ENCODE measurements at places on chromosomes 11 and 22.

DNA sequence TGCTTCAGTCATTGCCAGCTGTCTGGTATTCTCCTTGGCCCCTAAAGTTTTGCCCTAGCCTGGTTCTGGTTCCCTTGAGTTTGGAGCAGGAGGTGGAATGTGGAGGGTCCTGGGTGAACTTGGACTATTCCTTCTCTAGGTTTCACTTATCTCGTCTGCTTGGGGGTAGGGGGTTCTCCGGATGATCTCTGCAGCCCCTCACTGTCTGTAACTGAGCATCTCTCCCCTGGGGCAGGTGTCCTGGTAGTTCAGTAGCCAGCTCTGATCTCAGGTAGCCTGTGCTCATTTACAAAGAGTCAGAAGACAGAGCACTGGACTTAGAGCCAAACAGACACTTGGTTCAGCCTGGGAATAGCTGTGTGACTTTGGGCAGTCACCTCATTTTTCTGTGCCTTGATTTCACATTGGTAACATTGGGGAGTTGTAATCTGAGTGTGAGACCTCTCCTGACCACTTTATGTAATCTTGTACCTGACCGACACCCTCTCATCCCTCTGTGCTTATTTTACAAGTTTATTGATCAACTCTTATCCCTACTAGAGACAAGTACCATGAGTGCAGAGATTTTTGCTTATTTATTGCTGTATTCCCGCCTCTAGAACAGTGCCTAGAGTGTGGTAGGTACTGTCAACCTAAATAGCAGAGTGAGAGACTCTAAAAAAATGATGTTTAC lies 804 bp downstream of the CCDC134 start:
- no peak for DNase-seq

GRCh38 chr22:24104307-24105012 lies 76.8 kb upstream of the SUSD2 start:
- DNase-seq: no peak

DNA sequence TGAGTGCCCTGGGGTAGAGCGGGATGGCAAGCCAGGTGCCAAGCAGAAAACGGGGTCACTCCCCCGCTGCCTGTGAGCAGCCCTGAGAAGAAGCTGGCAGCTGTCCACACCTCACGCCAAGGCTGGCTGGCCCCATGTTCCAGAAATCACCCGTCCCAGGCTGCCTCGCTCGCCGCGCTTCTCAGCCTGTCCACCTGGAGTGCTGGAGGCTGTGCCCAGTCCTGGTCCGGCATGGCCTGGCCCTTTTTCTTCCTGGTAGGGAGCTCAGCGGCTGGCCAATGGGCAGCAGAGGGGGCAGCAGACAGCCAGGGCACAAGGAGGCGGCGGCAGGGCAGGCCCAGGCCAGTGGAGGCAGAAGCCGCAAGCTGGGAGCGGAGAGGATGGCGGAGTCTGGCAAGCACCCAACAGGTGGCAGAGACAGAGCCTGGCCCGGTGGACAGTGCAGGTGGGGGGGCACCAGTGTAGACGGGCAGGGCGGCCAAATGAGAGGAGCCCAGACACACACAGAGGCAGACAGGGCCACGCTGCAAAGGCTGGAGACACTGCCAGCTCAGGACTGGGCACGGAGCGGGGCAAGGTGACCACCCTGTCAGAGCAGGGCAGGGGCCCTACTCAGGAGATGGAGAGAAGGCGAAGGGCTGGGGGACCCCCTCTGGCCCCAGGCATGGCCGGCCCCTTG lies 37.2 kb upstream of the TH start:
- no peak for DNase-seq

DNA sequence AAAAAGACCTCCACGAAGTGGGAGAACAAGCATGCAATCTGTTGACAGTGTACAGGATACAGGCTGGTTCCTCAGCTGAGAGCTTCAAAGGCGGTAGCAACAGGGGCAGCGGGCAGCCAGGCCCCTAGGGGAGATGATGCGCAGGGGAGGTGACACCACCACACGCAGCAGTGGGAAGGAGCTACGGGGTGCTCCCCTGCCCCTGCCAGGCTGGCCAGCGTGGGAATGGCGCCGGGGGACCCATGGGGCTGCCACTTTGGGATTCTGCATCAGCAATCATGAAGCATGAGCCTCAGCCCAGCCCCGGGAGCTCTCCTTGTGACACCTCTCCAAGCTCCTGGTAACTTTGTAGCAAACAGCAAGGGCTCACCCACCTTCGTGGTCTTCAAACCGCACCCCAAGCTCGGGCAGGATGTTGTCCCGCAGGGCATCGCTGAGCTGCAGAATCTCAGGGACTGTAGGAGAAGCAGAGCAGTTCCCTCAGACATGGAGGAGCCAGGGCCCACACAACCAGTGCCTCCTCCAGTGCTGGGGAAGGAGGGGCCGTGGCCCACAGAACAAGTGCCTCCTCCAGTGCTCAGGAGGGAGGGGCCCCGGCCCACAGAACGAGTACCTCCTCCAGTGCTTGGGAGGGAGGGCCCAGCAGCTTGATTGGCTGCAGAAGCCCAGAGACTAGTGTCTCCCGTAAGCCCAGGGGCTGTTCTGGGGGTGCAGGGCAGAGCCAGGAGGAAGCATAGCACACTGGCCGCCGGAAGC lies 14.6 kb upstream of the NAP1L4 start:
- DNase-seq: no peak

DNA sequence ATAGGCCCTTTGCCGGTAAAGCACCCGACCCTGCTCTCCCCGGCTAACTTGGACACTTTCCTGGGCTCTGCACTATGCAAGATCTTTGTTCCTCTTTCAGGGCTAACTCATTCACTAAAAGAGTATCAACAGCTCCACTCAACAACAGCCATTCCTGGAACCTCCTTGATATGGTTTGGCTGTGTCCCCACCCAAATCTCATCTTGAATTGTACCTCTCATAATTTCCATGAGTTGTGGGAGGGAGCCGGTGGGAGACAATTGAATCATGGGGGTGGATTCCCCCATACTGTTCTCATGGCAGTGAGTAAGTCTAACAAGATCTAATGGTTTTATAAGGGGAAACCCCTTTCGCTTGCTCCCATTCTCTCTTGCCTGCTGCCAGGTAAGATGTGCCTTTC lies 330.0 kb downstream of the TENM4 start:
- DNase-seq: peak; percentile 74

GRCh38 chr11:69210310-69211035 lies 54.7 kb downstream of the SMIM38 start:
- peak; percentile 88 for DNase-seq

DNA sequence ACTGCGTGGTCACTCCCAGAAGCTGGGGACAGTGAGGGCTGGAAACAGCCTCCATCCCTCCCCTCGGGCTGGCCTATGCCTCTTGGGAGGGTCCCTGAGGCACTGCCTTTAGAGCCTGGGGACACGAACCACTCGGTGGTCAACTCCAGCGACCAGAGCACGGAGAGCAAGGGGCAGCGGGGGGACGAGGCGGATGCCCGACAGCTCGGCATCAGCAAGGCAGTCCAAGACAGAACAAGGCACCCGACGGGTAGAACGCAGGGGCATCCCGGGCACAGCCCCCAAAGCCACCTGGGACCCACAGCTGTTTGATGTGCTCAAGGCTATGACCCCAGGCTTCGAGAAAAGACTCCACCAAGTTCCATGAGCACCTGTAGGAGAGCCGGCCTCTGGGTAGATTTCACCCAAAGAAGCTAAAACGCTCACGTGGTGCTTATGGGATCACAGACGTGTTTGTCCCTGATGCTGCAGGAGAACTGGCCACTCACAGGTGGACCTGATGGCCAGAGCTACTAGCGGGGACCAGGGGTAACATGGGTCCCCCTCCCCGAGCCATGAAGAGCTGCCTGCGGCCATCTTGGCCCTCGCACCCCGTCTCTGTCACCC lies 510 bp upstream of the LSP1 start:
- no peak for DNase-seq

GRCh38 chr11:123924027-123924426 lies 15.4 kb upstream of the OR4D5 start:
- no peak for DNase-seq

DNA sequence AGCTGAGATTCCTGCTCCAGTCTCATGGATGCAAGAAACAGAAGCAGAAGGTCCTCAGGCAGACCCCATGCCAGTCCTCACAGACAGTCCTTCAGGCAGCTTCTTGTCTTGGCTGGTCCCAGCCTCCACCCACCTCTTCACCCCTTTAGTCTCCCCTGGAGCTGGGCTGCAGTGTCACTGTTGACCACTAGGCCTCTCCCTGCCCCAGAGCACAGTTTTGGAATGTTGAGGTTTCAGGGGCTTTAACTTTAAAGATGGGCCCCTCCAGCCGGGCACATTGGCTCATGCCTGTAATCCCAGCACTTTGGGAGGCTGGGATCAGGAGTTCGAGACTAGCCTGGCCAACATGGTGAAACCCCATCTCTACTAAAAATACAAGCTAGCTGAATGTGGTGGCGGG lies 39.5 kb upstream of the GCAT start:
- no peak for DNase-seq

DNA sequence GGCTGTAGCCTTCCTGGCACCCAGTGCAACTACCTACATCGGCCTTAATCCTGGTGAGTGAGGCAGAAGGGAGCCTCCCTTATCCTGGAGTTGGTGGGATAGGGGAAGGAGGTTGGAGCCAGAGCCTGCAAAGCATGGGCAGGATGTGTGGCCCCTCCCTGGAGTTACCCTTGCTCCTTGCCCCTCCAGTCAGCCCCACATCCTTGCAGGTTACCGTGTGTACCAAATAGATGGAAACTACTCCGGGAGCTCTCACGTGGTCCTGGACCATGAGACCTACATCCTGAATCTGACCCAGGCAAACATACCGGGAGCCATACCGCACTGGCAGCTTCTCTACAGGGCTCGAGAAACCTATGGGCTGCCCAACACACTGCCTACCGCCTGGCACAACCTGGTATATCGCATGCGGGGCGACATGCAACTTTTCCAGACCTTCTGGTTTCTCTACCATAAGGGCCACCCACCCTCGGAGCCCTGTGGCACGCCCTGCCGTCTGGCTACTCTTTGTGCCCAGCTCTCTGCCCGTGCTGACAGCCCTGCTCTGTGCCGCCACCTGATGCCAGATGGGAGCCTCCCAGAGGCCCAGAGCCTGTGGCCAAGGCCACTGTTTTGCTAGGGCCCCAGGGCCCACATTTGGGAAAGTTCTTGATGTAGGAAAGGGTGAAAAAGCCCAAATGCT lies 3.9 kb downstream of the SMPD1 start:
- DNase-seq: no peak

DNA sequence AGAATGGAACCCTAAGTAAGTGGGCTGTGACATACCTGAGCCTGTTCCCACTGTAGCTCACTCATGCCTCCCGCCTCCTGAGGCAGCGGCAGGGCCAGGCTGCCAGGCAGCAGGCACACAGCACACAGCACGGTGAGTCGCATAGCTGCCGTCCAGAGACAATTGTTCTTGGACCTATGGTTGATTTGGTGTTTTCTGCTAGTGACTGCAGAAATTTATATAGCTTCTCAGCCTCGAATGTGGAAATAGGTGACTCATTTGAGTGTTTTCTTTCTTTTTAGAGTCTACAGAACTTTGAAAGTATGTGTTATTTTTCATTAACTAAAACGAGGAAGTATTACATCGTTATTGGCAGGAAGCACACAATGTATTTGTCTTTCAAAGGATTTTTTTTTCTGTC lies at the start of gene MMP7:
Gene MMP7, minus strand, starts transcription at position 190 of the 400 bp plus-strand sequence. Its CDS starts 47 bp downstream, at position 143.
- peak; percentile 49 for DNase-seq

- DNase-seq: no peak
Measured at GRCh38 chr11:77063407-77063806, 3.4 kb upstream of the CAPN5 start.

GRCh38 chr11:57426929-57427726 lies at the start of gene SLC43A3:
TSS of gene SLC43A3 (minus strand) at chr11:57427121. CDS start at chr11:57426172, 949 bp downstream.
- peak; percentile 85 for DNase-seq

DNA sequence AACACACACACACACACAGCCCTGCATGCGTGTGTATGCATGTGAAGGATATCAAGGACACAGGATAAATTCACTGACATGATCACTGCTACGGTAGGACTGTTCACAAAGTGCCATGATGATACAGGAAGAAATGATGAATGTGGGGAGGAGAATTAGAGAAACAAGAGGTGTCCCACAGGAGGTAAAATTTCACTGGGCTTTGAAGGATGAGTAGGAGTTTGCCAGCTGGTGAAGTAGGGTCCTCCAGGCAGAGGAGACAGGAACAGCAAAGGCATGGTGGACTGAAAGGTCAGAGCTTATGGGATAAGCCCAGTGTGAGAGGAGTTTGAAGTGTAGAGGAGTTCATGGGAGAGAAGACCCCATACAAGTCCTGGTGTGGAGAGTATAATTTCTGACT lies 18.6 kb downstream of the NECTIN1 start:
- DNase-seq: no peak

DNA sequence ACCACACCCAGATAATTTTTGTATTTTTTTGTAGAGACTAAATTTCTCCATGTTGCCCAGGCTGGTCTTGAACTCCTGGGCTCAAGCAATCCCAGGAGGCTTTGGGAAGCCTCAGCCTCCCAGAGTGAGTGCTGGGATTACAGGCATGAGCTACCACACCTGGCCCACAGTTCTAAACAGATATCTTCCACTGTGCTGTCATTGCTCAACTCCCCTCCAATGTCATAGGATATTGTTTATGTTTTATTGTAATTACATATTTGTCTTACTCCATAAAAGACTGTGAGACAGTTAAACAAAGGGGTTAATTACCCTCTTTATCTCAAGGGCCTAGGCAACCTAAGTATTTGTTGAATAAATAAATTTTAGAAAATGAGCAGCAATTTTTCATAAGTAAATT lies 204.2 kb downstream of the GRM5 start:
- no peak for DNase-seq

DNA sequence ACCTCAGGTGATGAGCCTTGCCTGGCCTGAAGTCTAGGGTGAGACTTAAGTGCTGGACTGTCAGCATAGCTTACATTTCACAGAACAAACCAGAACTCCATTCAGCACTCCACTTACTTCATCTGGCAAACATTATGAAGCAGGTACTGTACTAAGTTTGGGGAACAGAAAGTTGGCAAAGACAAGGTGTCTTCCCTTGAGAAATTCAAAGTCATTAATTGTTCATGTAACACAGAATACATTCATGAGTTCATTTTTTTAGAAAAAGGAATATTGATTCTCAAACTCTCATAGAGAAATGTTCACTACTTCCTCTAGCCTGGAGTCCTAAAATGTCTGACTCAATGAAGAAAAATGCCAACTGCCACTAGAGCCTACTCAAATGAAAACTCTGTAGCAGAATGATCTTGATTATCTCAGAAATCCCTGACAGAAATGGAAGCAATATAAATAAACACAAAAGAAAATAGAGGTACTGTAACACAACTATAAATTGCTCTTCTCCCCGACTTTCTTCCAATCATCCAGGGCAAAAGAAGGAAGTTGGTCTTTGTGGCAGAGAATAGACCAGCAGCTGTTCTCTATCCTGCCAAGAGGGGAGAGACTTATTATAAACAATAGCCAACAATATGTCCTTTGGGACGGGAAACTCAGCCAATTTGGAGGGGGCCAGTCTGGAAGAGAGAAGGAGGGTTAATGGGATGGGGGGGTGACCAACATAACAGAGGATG lies 129.2 kb upstream of the MTMR2 start:
- DNase-seq: peak; percentile 22

DNA sequence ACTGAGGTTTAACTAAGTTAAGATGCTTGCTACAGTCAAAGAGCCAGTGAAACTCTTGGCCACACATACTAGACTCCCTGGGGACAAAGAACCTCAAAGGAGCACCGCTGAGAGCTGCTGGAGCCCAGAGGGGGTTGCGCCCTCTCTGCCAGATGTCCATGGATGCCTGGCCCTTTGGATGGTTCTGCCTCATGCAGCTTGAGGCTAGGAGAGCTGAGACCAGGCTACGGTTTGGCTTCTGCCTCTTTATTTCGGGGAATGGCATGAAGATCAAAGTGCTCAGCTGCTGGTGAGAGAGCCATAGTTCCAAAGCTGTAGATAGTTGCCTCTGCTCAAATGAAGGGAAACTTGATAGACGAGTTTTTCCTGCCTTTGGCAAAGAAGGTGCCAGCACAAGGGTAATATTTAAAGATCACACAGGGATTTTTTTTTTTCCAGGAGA lies 43.0 kb downstream of the RASSF10 start:
- no peak for DNase-seq

- DNase-seq: no peak
Measured at GRCh38 chr11:35247428-35247827, 108.5 kb downstream of the CD44 start.

All from MV-4-11 (cell line).